ENCODE measurements at places on chromosomes 12 and 14. TPM values are rescaled to one million over a fixed set of nuclear protein-coding genes. Genes with fewer than 3 reads are reported as not detected.
A peak's percentile ranks its signal among the peaks of the same experiment; 100 is the strongest.

Gene TSPAN8
- not detected for total RNA-seq

DNA sequence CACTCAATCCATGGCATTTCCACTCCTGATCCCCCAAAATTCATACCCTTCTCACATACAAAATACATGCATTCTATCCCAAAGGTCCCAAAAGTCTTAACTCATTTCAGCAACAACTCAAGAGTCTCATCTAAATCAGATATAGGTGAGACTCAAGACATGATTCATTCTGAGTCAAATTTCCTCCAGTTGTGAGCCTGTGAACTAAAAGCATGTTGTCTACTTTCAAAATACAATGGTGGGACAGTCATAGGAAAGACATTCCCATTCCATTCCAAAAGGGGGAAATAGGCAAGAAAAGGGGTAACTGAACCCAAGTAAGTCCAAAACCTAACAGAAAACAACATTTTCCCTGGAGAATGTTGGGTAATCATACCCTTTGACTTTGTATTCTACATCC is 103.3 kb downstream of the C12orf75 start:
- no peak overlapping the region for H3K4me3 ChIP-seq
- peaks cover 6% of the 10 kb centered on the region for H3K27me3 ChIP-seq
- no peak overlapping the region for H3K27ac ChIP-seq
- no peaks in the 10 kb centered on the region for H3K4me1 ChIP-seq
- H3K36me3 ChIP-seq: no peaks in the 10 kb centered on the region

Gene COX14
- total RNA-seq: 45.6 TPM

- peak overlapping the region; percentile 96 for H3K4me3 ChIP-seq
- H3K27me3 ChIP-seq: no peaks in the 10 kb centered on the region
- H3K36me3 ChIP-seq: peaks cover 20% of the 10 kb centered on the region
- H3K27ac ChIP-seq: peak overlapping the region; percentile 95
- DNase-seq: no peak
These were observed 929 bp downstream of the CHD8 start for GRCh38 chr14:21454843-21455544.

- peaks cover 39% of the 10 kb centered on the region for H3K4me1 ChIP-seq
- no peak overlapping the region for H3K27ac ChIP-seq
- no peak for DNase-seq
- peaks cover 21% of the 10 kb centered on the region for H3K36me3 ChIP-seq
These were observed 4.1 kb downstream of the CMAS start for GRCh38 chr12:22050078-22050477.

DNA sequence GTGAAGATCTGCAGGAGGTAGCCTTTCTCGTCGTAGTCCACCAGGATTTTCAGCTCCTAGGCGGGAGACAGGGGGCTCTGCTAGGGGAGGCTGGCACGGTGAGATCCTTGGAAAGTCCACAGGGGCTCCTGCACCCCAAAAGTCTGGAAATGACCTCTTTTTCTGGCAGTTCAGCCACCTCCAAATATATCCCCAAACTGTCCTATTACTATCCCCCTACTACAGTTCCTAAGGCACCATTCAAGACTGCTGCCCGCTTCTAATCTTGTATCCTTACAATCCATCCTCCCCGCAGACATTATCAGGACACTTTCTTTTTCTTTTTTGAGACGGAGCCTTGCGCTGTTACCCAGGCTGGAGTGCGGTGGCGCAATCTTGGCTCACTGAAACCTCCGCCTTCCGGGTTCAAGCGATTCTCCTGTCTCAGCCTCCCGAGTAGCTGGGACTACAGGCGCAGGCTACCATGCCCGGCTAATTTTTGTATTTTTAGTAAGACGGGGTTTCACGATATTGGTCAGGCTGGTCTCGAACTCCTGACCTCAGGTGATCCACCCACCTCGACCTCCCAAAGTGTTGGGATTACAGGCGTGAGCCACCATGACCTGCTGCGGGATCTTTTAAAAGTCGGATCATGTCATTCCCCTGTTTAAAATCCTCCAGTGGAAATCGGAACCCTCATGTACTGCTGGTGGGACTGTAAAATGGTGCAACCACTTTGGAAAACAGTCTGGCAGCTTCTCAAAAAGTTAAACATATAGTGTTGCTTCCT is 18.5 kb downstream of the HPD start:
- peaks cover 16% of the 10 kb centered on the region for H3K4me1 ChIP-seq
- peak overlapping the region; percentile 79 for H3K27ac ChIP-seq
- no peaks in the 10 kb centered on the region for H3K36me3 ChIP-seq
- peak overlapping the region; percentile 95 for H3K4me3 ChIP-seq

GRCh38 chr12:46264057-46264456 is 4.8 kb downstream of the SLC38A1 start:
- no peaks in the 10 kb centered on the region for H3K27me3 ChIP-seq
- H3K4me1 ChIP-seq: peaks cover 17% of the 10 kb centered on the region
- peaks cover 13% of the 10 kb centered on the region for H3K36me3 ChIP-seq
- peak overlapping the region; percentile 55 for H3K27ac ChIP-seq
- peak overlapping the region; percentile 45 for H3K4me3 ChIP-seq
- no peak for DNase-seq

- DNase-seq: no peak
- H3K27me3 ChIP-seq: peaks cover 5% of the 10 kb centered on the region
- no peaks in the 10 kb centered on the region for H3K36me3 ChIP-seq
- peaks cover 4% of the 10 kb centered on the region for H3K4me1 ChIP-seq
- H3K4me3 ChIP-seq: no peak overlapping the region
These were observed 77.1 kb upstream of the NUDT4 start for GRCh38 chr12:93300611-93301021.

Gene PRH1
- total RNA-seq: 18.4 TPM

Gene HOXC11
- not detected for total RNA-seq

Gene CMA1
- not detected for total RNA-seq

GRCh38 chr12:109592905-109593272 is 19.3 kb downstream of the MVK start:
- H3K27me3 ChIP-seq: peaks cover 7% of the 10 kb centered on the region
- peaks cover 20% of the 10 kb centered on the region for H3K36me3 ChIP-seq
- H3K27ac ChIP-seq: no peak overlapping the region
- no peak for DNase-seq
- H3K4me1 ChIP-seq: peaks cover 16% of the 10 kb centered on the region

Gene CFAP73
- 0.17 TPM for total RNA-seq

Gene BIN2
- 40.9 TPM for total RNA-seq

- H3K36me3 ChIP-seq: no peaks in the 10 kb centered on the region
- H3K4me3 ChIP-seq: no peak overlapping the region
- no peak overlapping the region for H3K27ac ChIP-seq
- H3K4me1 ChIP-seq: no peaks in the 10 kb centered on the region
- H3K27me3 ChIP-seq: no peaks in the 10 kb centered on the region
These were observed 252.6 kb downstream of the ACSS3 start for GRCh38 chr12:81330480-81330879.

- H3K4me1 ChIP-seq: peaks cover 4% of the 10 kb centered on the region
- H3K36me3 ChIP-seq: no peaks in the 10 kb centered on the region
- DNase-seq: no peak
- no peak overlapping the region for H3K4me3 ChIP-seq
- peaks cover 29% of the 10 kb centered on the region for H3K27me3 ChIP-seq
- no peak overlapping the region for H3K27ac ChIP-seq
These were observed 358.7 kb downstream of the MED13L start for GRCh38 chr12:115918763-115919162.

Gene SYCP3
- total RNA-seq: 0.44 TPM

Gene LTBR
- total RNA-seq: 0.64 TPM

- H3K4me3 ChIP-seq: no peak overlapping the region
- peaks cover 3% of the 10 kb centered on the region for H3K27me3 ChIP-seq
- no peak for DNase-seq
- H3K36me3 ChIP-seq: no peaks in the 10 kb centered on the region
- H3K27ac ChIP-seq: no peak overlapping the region
These were observed 53.1 kb upstream of the RIN3 start for GRCh38 chr14:92460541-92460915.

Gene RDH16
- 0.23 TPM for total RNA-seq

DNA sequence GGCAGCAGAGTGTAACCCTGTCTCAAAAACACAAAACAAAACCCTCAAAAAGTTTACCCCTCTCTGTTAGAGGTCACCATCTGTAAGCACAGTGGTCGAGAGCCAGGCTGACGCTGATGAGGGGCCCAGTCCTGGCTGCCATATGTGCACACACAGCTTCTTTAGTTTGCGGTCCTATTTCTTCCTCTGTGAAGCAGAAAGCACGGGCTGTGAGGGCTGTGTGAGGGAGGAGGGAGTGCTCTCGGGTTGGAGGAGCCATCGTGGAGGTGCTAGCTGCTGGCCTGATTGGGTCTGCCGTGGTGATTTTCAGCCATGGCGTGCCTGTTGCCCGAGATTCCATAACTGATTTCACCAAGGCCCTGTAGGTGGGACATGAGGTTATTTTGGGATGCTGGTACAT is 3.5 kb downstream of the ULK1 start:
- no peak overlapping the region for H3K27ac ChIP-seq
- H3K4me1 ChIP-seq: no peaks in the 10 kb centered on the region
- no peaks in the 10 kb centered on the region for H3K36me3 ChIP-seq
- H3K4me3 ChIP-seq: peak overlapping the region; percentile 64
- DNase-seq: no peak
- H3K27me3 ChIP-seq: peaks cover 2% of the 10 kb centered on the region

GRCh38 chr12:132614861-132615578 is 3.6 kb upstream of the P2RX2 start:
- H3K36me3 ChIP-seq: peaks cover 2% of the 10 kb centered on the region
- no peak overlapping the region for H3K27ac ChIP-seq
- H3K27me3 ChIP-seq: peaks cover 34% of the 10 kb centered on the region
- no peak overlapping the region for H3K4me3 ChIP-seq
- peak; percentile 66 for DNase-seq

Gene SLC6A15
- not detected for total RNA-seq

Gene WDHD1
- total RNA-seq: 53.8 TPM

DNA sequence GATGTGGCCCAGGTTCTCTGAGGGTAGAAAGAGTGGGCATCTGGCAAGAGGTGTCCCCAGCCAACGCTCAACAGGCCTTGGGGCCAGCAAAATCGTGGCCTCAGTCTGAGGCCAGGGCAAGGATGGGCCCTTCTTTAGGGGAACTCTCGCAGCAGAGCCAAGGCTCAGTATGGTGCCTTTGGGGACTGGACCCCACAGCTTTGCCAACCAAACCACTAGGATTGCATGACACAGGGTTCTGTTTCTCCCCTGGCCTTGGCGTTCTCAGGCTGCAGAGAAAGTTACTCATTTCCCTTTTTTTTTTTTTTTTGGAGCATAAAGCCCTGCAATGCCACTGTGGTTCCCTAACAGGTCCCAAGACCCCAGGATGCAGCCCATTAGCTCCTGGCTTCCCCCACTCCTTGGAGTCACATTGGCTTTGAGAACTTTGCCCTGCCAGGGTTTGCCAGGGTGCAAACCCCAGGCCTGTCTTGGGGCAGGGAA is 100.6 kb downstream of the LGMN start:
- DNase-seq: no peak
- peaks cover 60% of the 10 kb centered on the region for H3K4me1 ChIP-seq
- peaks cover 7% of the 10 kb centered on the region for H3K36me3 ChIP-seq
- no peak overlapping the region for H3K4me3 ChIP-seq

DNA sequence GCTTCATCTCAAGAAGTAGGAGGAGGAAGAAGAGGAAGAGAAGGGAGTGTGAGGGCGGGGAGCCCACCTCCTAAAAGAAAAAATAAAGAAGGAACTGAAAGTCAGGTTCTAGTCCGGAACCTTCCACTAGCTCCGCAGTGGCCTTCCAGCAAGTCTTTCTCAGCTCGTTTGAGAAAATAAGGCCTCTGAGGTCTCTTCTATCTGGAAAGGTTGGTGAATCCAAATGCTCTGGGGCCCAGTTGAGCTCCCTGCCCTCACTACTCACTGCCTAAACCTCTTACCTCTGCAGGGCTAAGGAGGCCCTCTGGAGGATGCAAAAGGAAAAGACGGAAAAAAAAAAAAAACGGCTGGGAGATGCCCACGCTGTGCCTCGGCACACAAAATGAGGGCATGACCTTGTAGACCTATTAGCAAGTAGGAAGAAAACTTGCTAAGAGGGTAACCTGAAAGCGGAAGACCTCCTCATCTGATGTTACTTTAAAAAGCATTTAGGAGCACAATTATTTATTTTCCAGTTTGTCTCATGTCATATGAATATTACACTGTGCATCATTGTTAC is 35.9 kb downstream of the FBLN5 start:
- no peak overlapping the region for H3K4me3 ChIP-seq
- peaks cover 15% of the 10 kb centered on the region for H3K4me1 ChIP-seq
- H3K27me3 ChIP-seq: peaks cover 3% of the 10 kb centered on the region
- H3K36me3 ChIP-seq: no peaks in the 10 kb centered on the region
- H3K27ac ChIP-seq: no peak overlapping the region

Measured in activated T-helper 1 cell treated with anti-CD3 and anti-CD28 coated beads, Interleukin-12 subunit alpha, Interleukin-12 subunit beta, Interleukin-2, Interleukin-4 antibody, amounts not matched to agents 30 ng/mL and 10 ng/mL and 1 ng/mL, durations not matched to agents 14 hours and 24 hours and 36 hours (primary cell).